GM23338 (cell line): ENCODE measurements at places on chromosomes 1 and 21.

DNA sequence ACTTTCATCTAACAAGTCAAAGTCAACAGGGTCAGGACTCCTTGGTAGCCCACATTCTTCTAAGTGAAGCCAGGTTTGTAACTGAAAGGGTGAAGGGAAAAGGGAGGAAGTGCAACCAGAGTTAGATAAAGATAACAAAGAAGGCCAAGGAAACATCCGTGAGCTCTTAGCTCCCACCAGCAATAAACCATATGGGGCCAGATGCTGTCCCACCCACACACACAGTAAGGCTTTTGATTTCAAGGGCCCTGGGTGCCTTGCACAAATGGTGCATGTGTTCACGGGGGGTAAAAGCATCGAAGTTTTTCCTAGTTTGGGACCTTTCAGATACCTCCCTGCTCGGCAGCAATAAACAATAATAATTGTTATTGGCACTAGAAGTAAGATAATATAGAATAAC, 5.1 kb upstream of the TIAM1 start:
- DNase-seq = no peak

DNA sequence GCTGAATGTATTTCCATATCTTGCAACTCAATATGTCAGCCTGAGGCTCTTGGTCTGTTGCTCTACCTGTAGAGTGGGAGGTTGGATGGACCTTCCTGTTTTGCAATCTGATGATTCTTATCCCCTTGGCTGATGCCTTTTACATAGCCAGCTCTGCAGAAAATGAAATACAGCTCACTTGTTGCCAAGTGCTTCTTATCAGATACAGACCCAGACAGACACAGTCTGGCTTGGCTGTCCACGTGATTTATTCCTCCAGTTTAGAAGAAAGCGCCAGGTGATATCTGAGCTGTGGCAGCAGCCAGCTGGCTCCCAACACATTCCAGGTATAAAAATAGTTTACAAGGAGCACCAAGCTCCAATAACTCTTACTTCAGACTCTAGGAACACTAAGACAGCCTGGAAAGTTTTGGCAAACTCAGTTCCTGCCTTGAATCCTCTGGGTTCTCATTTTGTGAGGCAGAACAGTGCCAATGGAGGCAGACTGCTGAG, 479.2 kb upstream of the USP24 start:
- DNase-seq = no peak

- DNase-seq = no peak
Observed at GRCh38 chr1:175810305-175810704, 66.9 kb upstream of the TNR start.

DNA sequence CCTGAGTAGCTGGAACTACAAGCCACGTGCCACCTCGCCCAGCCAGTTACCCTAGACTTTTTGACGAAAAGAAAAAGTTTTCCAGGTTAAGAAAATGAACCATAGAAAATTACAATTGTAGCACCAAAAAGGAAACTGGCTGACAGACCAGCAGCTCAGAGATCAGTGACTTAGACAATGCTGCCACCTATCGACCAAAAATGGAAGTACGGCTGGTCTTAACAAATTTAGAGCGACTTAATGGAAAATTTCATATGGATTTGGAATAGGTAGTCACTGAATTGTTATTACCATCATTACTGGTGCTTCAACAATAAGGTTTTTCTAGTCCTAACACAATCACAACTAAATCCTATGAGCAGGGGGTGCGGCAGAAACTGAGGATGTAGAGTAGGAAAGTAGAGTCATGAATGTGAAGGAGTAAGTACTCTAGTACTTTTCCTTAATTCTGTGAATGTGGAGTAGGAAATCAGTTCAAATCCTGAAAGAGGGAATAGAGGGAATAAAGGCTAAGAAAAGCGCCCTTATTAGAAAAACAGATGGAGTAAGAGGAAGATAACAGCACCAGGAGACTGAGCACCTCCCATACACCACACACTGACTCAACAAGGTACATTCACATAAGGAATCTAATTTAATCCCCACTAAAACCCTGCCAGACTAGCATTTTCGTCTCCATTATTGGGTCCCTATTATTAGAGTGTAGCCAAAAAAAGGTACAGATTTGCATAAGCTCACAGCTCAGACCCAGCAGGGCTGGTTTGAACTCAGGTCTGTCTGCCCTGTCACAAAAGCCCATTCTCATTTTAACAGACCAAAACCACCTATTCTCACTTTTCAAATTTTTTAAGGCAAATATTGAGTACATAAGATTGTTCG, 37.9 kb upstream of the MGST3 start:
- DNase-seq = peak; percentile 82

GRCh38 chr1:156281281-156281680, 1.3 kb downstream of the SMG5 start:
- no peak for DNase-seq

DNA sequence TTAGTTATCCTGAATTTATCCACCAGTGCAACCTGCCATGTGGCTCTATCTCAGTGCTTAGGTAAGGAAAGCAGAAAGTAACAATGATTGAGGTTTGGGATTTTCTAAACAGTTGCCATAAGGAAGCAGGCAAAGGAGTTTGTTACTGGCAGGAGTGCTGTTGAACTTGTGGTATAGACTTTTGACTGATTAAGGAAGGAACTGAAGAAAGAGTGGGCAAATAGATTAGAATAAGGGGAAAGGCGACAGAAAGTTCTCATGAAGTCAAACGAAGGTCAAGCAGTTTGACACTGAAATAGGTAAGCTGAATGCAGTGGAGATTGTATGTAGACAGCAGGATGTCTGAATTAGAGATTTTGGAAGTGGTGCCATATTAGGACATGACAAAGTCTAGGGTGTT, 24.2 kb upstream of the CR2 start:
- DNase-seq = no peak

GRCh38 chr1:229158927-229159326, 112.0 kb upstream of the RAB4A start:
- DNase-seq = no peak

DNA sequence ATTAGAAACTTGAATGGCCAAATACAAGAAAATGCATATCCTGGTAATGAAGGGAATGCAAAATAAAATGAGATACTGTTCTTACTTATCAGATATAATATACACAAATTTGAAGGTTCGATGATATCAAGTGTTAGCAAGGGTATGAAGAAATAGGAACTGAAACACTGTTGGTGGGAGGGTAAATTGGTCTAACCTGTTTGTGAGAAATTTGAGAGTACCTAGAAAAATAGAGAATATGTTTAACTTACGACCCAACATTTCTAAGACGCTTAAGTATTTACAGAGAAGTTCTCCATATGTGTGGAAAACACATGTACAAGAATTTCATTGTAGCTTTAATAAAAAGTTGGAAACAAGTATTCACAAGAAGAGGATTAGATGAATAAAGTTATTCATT, 25.9 kb downstream of the ATG4C start:
- DNase-seq = no peak

DNA sequence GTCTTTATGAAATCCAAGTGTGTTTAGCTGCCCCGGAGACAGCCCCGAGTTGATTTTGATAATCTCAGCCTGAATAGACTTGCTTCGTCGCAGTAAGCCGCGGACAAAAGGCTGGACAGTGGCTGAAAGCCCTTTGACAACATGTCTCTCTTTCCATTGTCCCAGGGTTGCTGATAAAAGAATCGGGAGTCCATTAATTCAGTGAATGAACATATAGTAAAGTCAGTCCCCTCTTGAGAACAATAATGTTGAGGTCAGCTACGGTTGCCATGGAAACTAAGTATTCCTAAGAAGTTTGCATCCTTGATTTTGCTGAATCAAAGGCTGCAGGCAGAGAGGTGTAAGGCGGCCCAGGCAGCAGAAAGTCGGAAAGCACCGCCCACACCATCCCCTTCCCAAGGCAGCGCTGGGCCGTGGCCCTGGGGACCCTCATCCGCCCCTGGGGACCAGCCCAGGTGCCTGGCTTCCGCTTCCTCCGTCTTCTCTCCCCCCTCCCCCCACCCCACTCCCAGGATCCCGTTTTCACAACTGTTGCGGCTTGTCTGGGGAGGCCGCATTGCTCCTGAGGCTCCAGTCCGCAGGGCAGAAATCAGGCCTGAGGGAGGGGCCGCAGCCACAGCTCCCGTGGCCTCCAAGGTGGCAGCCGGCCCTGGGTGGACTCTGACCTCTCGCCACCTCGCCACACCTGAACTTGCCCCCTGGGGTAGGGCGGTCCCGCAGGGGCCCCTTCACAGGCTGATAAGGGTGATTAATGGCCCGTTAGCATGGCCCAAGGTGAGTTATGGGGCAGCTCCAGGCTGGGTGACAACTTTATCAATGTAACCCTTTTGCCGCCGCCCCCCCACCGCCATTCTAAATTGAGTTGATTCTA, 180.9 kb downstream of the PRDM16 start:
- DNase-seq = peak; percentile 31

DNA sequence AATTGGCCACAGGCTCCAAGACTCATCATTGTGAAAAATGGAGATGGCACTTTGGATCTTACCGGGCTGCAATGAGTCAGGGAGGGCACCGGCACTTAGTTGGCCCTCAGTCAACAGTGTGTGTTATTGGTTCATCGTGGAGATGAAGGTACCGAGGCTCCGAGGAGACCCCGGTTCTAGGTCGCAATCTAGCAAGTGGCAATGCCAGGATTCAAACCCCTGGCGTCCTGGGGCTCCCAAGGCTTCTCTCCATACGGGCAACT, 49.0 kb upstream of the ACOT11 start:
- DNase-seq = no peak

GRCh38 chr1:241600496-241600901, 39.7 kb downstream of the CHML start:
- DNase-seq = no peak

GRCh38 chr21:41783476-41784180, 16.8 kb upstream of the RIPK4 start:
- DNase-seq = no peak

DNA sequence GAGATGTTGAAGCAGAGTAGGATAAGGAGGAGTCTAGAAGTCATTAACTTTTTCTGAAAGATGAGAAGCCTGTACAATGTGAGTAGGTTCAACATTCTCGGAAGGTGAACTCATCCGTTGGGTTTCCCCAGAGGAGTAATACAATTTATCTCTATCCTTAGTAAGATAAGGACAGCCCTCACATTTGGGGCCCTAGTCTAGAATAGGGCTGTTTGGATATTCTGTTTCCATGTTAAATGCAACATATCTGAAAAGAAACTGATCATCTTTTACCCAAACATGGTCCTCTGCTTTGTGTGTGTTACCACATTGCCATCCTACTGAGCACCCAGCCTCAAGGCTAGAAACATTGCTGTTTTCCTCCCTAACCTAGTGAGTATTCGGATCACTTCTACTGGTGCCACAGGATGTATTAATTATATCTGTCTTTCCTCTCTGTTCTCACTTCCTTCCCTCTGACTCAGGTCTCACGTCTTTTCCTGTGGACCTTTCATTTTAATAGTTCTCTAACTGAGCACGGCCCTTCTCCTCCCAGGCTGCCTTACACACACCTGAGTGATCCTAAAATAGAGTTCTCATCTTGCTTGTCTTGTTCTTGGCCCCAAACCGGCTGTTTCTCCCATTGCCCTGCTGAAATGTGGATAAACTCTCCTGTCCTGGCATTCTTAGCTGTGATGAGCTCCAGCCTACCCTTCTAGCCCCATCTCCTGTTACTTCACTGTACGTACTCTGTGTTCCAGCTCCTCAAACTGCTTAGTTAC, 91.7 kb downstream of the CDC14A start:
- no peak for DNase-seq

DNA sequence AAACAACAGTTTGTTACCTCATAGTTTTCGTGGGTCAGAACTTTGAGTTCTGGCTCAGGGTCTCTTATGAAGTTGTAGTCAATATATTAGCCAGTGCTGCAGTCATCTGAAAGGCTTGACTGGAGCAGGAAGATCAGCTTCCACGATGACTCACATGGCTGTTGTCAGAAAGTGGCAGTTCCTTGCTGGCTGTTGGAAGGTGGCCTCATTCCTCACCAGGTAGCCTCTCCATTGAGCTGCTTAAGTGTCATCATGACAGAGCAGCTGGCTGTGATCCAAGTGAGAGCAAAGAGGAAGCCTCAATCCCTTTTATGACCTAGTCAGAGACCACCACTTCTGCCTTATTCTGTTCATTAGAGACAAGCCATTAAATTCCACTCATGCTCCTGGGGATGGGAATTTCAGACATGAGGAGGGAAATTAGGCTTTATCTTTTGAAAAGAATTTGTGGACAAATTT, 5.6 kb downstream of the OSBPL9 start:
- peak; percentile 33 for DNase-seq

DNA sequence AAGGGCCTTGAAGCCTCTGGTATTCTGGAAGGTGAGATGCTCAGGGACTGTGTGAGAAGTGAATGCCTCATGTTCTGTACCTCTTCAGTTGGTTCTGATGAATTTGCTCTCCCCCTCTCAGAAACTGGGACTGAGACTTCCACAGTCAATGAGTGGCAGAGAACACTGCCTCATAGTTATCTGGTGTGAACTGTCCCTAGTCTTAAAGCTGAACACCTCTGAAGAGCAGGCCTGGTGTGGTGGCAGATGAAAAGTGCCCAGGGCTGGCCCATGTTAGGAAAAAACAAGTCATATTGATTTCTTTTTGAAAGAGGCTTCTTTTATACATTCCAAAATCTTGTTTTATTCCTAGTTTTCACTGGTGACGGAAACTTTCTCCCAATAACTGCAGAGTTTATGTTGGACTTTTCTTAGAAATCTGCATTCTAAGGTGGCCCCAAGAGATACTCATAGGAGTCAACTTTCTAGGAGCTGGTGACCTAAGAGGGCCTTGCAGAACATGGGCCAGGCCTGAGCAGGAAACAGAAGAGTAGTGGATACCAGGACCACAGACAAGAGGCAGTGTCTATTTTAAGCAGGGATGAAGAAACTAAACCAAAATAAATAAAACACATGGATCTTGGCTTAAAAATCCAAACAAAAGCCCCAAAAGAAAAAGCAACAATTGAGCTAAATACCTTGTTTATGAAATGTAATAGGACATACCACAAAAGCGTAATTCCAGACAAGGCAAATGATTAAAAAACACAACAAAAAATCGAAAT, 19.5 kb downstream of the DUSP10 start:
- no peak for DNase-seq

GRCh38 chr1:167169642-167170041, 51.0 kb upstream of the POU2F1 start:
- no peak for DNase-seq

DNA sequence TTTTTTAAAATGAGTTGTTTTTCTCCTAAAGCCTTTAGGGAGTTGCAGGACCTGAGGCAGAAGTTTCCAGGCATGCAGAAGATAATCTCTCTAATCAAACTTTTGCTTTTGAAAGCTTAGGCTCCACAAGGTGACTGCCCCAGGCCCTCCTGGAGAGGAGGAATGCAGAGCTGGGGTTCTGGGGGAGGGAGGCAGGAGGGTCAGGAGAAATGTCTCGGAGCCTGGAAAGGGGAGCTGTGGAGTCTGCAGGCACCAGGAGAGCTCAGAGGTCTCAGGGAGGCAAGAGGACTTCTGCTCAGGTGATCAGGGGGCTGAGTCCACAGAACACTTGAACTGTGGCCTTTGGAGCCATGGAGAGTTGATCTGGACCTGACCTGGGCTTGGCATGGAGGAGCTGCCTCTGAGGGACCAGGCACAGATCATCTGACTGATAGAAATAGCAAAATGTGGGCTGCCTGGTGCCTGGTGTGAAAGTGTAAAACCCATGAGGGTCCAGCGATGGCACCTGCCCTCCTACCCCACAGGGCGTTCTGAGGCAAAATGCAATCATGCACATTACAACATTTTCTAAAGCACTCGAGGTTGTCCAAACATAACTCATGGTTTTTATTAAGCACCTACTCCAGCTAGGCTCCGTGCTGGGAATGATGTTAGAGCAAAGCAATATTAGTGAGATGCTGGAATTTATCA, 10.0 kb upstream of the ABCG1 start:
- DNase-seq = no peak
